ENCODE measurements at places on chromosomes 4 and X.

DNA sequence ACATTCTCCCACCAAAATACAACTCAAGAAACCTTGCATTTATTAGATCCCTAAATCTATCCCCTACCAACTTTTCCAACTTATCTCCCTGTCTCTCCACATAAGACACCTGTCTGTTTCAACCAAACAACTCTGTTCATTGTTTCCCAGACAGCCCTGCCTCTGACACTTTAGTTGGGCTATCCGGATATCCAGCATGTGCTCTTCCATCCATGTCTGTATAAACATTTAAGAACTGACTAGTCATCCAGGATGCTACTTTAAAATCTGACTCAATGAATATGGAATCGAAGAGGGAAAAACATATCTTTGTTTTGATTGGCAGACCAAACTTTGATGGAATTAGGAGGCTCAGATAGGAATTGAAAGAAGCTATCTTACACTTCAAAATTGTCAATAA is 143.2 kb upstream of the DCAF8L1 start:
- no peak for DNase-seq

DNA sequence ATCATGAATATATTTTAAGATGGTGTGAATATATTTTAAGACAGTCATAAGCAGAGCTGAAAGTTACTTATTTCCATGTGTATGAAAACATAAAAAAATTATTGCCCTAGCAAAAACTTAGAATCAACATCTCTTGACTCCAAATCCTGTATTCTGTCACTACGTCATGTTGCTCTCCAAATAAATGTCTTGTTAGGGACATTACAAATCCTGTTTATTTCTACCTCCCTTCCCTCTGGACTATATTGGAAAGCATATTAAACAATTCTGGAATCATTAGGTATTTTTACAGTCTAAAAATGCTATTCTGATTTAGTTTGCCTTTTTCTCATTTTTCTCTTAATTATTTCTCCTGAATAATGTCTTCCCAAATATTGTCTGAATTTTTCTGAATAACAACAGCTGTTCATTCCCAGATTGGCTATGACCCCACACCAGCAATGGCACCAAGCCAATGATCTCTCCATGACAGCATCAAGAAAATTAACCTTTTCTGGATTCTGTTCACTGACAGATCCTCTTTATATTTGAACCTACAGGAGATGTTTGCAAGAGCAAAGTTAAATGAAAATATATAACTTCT is 523.1 kb downstream of the IQCM start:
- DNase-seq: no peak

- DNase-seq: no peak
Measured at GRCh38 chrX:118356154-118356701, 10.3 kb downstream of the WDR44 start.

GRCh38 chr4:121960818-121961217 is 9.0 kb upstream of the TRPC3 start:
- DNase-seq: no peak

DNA sequence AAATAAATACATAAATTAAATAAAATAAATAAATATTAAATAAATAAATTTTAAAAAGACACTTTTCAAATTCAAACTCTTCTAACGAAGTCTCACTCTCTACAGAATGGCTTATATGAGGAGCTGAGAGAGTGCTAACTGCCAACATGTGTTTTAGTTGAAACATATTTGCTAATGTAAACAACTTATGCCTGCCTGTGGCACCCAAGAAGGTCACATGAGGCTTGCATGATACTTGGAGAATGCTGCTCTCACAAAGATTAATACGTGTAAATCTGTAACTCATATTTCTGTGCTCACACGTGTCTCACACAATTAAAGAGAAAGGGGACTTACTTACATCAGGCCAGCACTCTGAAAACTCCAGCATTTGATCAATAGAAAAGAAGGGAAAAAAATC is 43.2 kb upstream of the PITX2 start:
- DNase-seq: no peak

DNA sequence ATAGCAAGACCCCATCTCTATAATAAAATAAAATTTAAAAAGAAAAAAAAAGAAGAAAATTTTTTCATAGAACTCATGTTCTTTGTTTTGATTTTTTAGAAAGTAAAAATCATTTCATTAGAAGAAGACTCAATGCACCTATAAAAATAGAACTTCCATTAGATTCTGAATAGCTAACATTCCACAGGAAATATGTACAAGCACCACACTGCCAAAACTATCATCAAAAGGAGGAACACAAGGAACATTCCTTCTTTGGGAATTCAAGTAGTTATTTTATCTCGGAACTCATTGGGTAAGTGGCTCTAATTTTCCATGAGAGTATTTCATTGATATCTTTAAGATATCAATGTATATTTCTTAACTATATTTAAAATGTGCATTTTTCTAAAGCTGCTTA is 157.6 kb downstream of the CAMK2D start:
- DNase-seq: no peak

DNA sequence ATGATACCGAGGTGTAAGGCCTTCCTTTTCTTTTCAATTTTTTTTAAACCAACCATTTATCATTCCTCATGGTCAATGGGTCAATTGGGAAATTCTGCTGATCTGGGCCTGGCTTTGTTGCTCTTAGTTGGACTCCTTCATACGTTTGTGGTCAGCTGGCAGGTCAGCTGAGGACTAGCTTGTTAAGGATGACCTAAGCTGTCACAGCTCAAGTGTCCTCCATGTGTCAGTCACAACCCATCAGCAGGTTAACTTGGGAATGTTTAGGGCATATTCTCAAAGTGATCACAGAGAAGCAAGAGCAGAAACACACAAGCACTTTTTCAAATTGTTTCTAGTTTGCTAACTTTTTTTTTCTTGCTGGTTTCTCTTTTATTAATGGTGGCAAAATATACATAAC is 117.4 kb upstream of the MAB21L2 start:
- DNase-seq: no peak

Data from NCI-H187 (cell line).